Endodermal cell (in vitro differentiated cells): ENCODE measurements at places on chromosomes 11 and 22. TPM values are rescaled to one million over a fixed set of nuclear protein-coding genes. Genes with fewer than 3 reads are reported as not detected.

Gene HEPHL1
- total RNA-seq = not detected in 2 replicates

DNA sequence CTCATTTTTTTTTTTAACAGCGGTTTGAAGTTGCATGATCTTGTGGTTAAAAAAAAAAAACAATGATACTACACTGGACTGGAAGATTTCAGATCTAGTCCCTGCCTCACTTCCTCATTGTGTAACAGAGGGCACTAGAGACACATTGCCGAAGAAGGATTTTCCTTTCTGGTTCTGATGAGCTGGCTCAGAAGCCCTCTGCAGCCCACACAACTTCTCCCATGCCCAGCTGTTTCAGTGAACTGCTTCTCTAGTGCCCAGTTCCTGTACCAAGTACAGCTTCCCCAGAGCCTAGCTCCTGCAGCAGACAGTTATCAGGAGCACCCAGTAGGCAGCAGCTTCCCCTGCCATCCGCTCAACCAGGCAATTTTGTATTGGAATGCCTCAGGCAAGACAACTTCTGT is 29.5 kb upstream of the ANO5 start:
- no peak for DNase-seq

GRCh38 chr22:50302041-50302541 is 5.4 kb downstream of the PLXNB2 start:
- no peak for DNase-seq

- peak; percentile 80 for DNase-seq
These were observed at the start of gene UBE2L6 for GRCh38 chr11:57567515-57568329. Gene UBE2L6, minus strand, starts transcription at chr11:57567672. Its CDS starts 61 bp downstream, at chr11:57567611.

- DNase-seq = no peak
These were observed 22.0 kb upstream of the WNT11 start for GRCh38 chr11:76228071-76228874.

GRCh38 chr11:6354651-6355485 is 34.6 kb upstream of the CAVIN3 start:
- no peak for DNase-seq

GRCh38 chr11:20193307-20193706 is 33.0 kb upstream of the DBX1 start:
- no peak for DNase-seq

Gene GLB1L2
- 11.0 and 12.5 TPM in 2 replicates for total RNA-seq

DNA sequence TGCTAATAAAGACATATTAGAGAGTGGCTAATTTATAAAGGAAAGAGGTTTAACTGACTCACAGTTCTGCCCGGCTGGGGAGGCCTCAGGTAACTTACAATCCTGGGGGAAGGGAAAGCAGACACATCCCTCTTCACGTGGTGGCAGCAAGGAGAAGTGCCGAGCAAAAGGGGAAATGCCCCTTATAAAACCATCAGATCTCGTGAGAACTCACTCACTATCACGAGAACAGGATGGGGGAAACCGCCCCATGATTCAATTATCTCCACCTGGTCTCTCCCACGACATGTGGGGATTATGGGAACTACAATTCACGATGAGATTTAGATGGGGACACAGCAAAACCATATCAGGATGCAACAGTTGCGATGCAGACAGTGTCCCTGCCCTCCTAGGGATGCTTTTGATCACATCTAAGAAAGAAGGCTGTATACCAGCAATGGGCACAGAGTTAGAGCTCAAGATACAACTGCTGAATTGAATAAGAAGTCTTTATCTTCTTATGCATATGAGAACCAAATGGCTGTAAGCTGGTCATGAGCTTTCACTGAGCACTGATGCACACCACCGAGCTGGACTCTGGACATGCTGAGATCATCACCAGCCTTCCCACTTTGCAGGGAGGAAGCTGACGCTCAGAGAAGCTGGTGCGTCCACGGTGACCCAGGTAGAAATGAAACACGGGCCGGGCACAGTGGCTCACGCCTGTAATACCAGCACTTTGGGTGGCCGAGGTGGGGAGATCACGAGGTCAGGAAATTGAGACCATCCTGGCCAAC is 255.2 kb downstream of the MN1 start:
- DNase-seq = no peak

Gene NFAM1
- total RNA-seq = 0.50 and 0.92 TPM in 2 replicates

- peak; percentile 76 for DNase-seq
These were observed 21.8 kb upstream of the SMIM35 start for GRCh38 chr11:118108513-118108912.
